NCI-H1436 treated with DMSO at 0.1 percent for 48 hours (cell line): ENCODE measurements at places on chromosomes 7 and 10.

DNA sequence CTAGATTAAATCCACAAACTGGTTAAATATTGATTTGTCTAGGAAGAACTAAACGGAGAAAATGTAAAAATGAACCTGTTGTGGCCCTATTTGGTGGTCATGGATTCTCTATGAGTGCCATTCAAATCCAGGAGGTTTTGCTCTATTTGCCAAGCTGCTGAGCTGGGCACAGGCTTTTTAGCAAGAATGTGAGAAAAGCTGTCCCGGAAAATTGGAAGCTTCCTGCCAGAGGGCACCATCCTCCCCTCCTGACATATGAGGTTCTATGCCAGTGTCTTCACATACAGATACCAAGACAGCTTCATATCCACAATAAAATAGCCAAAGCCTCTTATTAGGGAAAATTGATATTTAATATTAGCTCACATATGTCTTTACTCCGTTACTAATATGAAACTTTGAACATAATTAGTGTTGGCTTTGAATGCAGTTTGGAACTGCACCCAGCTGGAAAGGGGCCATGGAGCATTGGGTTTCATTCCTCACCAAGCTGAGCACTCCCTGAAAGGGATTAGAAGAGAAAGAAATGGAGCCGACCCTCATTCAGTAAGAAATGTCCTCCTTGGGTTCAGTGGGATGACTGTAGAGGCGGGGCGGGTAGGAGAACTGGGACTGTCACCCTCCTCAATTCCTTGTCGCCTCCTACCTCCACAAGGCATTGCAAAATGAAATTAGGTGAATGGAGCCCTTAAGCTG lies 47.8 kb downstream of the NRCAM start:
- no peak for DNase-seq

DNA sequence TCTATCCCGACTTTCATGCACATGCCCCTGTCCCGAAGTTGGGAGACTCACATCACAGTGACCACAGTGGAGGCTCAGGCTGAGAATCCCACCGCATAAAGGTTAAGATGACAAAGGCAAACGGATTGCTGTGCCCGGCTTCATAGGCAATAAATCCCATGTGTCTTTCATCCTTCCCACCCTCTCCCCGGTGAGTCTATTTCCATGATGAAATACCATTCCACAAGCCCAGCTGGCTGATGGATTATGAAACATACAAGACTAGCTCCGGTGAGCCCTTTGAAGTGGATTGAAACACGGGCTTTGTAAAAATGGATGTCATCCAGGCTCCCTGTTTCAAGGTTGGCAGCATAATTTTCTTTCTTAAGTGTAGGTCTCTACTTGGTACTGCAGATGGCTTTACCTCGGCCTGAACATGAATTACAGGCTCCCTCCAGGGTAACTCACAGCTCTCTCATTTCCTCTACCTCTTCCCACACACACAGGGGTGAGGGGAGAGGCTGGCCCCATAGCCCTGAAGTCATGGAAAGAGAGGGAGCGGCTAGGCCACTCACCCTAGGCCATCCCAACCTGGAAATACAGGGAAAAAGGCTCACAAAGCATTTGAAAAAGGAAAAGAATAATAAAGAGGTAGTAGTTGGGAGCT lies 92.0 kb upstream of the CALN1 start:
- no peak for DNase-seq

- no peak for DNase-seq
Observed at GRCh38 chr7:11182736-11183135, 209.1 kb downstream of the PHF14 start.

DNA sequence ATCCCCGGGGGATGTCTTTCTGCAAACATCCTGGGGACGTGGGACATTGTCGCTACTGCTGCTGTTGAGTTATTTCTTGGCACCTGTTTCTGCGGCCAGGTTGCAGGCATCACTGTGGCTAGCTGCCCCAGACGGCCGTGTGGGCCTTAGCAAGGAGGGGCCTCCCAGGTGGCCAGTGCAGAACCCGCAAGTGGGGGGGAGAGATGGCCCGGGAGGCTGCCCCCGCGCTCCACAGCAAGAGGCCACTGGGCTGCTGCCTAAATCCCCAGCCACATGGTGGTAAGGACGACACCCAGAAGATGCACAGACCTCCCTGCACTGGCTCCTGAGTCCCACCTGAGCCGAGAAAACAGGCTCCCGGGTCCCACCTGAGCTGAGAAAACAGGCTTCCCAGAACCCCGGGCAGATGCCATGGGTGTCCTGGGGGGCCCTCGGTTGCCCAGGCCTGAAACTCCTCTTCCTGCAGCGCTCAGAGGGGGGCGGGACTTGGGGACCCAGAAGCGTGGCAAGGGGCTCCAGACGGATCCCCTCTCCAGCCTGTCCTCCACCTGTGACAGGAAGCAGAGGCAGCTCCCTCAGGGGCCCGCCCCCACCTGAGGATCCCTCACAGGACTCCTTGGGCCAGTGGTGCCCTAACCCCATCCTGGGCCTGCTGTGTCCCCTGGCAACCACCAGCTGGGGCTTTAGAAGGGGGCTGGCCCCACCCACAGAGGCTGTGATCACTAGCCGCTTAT lies 952 bp upstream of the MAFK start:
- DNase-seq = no peak

- no peak for DNase-seq
Observed at GRCh38 chr7:143259765-143260164, 3.5 kb upstream of the GSTK1 start.

GRCh38 chr7:33516568-33516967 lies 387.2 kb downstream of the BBS9 start:
- DNase-seq = no peak

DNA sequence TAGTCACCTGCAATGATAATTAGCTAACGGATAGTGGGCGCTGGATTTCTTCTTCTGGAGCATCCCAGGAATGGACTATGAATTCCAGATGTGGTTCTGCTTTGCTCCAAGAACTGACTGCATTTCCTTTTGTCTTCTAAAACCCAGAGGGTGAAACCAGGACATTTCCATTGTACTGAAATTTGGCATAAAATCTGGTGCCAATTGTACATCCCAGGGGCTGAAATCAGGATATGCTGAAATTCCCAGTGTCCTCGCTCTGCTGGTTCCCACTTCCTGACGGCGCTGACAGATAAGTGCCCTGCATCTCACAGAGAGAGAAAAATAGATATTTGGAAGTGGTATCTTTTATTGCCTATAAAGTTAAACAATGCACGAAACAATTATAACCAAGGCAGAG lies 31.9 kb downstream of the RBM20 start:
- no peak for DNase-seq

DNA sequence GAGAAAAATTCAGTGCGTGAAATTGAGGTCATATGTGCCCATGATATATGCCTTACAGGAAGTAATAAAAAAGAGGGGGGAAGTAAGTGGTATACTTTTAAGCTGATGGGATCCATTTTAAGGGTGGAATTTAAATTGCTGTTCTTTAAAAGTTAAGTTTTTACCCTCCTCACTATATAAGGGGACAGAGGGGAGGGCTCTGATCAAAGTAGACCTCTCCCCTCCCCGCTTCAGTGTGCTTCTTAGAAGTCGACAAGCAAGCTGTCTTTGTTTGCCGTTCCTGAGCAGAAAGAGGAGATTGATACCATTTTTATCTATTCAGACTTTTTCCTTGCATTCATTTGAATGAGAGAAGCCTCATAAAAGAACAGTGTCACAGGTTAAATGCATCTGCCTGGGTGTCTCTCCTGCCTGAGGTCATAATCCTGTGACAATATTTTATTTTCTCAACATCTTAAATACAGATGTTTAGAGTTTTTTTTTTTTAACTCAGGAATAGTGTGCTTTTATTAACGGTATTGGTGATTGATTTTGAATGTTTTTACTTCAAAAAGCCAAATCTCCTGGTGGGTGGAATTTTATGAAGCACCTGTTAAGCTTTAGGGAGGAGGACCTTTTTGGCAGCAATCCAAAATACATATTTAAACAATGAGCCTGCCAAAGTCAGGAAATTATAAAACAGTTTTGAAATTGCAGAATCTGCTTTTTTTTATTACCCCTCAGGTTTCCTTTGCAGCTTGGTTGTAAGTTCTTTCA lies 141.7 kb downstream of the KAT6B start:
- DNase-seq = peak; percentile 68

DNA sequence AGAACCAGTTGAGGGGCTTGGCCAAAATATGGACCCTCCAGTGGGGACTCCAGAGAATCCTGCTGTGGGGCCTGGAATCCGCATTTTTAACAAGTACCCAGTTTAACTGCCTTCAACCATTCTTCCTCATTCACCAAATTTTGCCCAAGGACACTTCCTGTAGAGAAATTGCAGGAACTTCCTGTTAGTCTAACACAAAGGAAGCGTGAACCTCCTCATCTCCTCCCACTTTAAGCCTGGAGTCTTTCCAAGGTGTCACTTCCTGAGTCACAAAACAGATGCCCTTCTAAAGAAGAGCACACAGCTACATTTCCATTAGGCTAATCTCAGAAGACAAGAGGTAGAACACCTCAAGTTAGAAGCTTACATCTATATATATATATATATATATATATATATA lies 188.4 kb downstream of the PPP1R17 start:
- no peak for DNase-seq

DNA sequence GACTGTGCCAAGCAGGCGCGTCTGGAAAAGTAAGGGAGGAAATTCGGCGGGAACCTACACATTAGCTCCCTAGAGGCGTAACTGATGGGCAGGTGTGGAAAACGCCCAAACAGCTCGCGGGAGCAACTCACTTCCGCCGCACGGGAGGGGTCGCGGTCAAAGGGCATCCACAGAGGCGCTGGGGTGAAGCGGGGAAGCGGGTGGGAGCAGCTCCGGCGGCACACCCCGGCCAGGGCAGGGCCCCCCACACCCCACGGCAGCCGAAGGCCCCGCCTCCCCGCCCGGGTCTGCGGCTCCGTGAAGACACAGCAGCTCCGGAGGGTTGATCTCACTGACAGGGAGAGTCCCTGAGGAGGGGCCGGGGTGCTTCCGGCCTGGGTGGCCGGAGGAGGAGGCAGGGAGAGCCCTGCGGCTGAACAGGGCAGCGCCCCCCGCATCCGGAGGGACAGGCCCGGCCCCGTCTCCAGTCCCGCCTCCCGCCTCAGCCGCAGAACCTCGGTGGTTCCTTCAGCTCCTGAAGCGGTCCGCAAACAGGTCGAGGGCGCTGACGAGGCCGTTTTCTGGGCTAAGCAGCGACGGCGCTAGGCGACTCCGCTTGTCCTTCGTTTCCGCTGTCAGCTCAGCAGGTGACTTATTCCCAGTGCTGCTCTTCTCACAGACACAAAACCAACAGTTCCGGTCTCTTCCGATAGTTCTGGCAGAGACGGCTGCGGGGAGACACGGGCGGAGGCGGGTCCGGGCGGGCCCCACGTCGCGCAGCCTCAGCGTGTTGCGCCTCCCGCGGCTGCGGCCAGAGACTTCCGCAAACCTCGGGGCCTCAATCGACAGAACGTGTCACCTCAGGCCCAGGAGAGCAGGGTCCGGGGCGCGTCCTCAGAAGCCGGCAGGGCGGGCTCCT lies 276.1 kb downstream of the DNAJB6 start:
- DNase-seq = no peak

DNA sequence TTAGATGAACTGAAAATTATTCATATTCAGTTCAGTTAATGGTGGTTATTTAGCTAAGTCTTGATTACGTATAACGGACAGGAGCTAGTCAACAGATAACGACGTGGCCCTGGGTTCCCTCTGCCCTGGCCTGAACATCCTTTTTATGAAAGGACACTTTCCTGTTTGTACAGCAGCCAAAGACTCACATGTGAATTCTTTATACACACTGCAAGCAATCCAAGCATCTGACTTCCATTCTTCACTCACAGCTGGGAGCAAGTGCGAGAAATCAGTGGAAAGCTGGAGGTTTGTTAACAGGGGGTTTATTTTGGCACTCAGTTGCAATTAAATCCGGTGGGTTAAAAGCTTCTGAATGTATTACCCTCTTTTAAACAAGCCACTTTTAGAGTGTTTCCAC lies 148.1 kb upstream of the GDF10 start:
- DNase-seq = no peak

DNA sequence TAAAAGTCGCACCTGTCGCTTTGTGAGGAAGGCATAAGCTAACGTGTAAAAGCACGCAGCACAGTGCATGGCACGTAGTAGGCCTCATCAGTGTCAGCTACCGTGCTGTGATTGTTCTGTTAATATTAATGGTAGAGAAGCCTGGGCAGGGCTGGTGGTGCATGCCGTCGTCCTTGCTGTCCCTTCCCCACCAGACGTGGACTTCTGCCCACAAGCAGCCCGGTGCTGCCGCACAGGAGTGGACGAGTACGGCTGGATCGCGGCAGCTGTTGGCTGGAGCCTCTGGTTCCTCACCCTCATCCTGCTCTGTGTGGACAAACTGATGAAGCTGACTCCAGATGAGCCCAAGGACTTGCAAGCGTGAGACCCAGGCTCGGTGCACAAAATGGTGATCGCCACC lies 4.7 kb upstream of the ATP6V0A4 start:
- no peak for DNase-seq

DNA sequence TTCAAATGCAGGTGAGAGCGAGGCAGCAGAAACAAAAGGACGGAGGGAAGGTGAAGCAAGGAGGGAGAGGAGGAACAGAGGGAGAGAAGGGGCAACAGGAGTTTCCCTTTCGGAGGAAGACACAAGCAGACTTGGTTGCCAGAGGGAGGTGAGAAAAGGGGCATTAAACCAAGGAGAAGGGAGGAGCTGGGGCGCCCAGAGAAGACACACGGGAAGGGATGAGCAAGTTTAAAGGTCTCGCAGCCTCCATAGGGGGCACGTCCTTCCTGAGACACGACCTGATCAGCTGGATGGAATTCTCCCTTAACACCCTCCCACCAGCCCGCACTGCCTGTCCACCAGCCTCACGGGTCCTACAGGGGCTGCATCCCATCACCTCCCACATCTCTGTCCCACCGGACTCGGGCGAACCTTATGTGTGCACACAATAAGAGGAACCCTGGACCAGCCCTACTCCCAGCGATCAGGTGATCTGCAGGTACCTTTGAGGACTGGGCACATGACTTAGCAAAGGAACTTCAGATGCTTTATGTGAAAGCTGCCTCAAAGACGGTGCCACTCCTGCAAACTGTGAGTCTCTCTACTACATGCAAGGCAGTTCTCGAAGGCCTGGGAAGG lies 251.2 kb downstream of the TNS3 start:
- no peak for DNase-seq

DNA sequence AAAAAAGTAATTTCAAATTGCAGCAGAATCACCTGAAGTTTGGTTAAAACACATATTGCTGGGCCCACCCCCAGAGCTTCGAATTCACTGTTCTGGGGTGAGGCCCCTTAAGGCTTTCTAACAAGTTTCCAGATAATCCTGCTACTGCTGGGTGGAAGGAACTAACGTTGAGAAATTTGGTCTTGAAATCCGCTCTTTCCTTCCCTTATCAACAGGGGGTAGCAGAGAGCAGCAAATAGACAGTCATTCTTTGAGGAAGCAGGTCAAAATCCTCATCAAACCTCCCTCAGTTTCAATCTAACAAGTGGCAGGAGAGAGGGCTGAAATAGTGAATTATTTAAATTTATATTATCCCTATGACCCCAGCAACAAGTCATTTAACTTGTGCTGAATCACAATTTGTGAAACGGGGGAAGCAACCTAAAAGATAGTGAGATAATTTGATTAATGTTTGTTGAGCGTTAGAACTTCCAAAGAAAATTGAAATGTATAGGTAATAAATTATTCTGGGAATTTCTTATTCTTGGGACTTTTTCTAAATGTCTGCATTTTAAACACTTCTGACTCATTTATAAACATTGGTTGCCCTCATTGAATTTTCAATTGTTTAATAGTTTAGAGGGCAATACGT lies 21.7 kb upstream of the MALSU1 start:
- peak; percentile 34 for DNase-seq
